ENCODE measurements at places on chromosomes 4 and X.

DNA sequence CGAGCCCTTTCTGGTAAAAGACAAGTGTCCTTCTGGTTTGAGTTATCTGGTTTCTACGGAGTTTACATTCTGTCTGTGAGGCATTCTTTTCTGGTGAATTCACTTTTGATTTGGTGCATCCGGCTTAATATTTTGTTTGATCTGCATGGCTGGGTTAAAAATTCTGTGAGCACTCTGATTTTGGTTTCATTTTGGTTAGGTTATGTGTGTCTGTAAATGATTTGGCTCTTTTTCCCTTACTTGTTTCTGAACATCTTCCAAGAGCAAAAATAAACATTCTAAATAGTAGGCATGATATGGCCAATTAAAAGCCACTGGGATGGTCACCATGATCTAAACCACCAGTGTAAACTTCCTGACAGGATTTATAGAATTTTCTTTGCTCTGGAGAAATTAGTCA lies 85.7 kb upstream of the PTPN13 start:
- DNase-seq: no peak

DNA sequence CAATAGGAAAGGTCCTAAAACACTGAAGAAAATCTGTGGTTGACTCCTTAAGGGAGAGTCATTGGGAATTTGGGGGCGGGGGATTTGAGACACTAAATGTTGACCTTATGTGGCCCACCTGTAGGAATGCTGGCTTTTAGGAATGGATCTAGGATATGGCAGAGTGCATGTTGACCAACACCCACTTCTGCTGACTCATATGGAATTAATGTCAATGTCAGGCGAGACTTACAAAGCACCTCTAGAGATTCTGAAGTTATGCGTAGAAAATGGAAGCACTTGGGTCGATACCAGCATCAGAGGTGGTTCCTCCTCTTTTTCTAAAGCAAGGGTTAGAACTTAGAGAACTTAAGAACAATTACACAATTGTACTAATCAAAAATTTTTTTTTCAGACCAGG lies 100.6 kb upstream of the CBR4 start:
- DNase-seq: no peak

DNA sequence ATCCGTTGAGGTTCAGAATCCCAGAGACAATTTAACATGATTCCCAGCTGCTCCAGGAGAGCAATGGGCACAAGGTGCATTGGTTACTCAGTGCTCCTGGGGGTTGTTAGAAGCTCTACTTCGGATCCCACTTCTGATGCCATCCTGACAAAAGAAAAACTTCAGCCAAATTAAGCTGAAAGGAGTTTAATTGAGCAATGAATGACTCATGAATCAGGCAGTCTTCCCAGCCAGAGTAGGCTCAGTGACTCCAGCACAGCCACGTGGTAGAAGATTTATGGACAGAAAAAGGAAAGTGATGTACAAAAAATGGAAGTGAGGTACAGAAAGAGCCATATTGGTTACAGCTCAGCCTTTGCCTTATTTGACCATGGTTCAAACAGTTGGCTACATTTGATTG lies 95.7 kb downstream of the PWWP3B start:
- no peak for DNase-seq

GRCh38 chrX:72487661-72488060 lies 85.0 kb downstream of the HDAC8 start:
- no peak for DNase-seq

DNA sequence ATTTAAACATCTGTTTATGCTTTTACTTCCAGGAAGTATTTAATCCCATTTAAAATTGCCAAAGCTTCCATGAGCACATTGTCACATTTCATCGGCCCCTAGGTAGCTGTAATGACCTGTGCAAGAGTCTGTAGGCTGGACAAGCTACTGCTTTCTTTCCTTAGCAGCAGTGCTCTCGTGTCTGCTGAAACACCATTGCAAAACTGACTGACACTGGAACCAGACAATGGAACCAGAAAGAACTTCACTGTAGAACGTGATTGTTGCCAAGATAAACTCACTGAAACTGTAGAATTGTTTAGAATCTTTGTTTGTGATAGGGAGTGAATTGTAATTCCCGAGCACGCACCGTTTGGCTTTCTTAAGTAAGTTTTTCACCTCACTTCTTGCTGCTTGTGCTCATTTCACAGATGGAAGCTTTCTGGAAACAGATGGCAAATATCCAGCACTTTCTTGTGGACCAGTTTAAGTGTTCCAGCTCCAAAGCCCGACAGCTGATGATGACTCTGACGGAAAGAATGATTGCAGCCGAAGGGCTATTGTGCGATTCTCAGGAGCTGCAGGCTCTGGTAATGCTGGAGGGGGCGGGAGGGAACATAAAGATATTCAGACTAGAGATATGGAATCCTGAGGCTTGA lies 36.9 kb downstream of the EVC start:
- no peak for DNase-seq

- DNase-seq: no peak
These were observed 173.8 kb upstream of the DCAF12L2 start for GRCh38 chrX:126339928-126340327.

GRCh38 chr4:173246719-173247118 lies 78.1 kb downstream of the GALNT7 start:
- no peak for DNase-seq

DNA sequence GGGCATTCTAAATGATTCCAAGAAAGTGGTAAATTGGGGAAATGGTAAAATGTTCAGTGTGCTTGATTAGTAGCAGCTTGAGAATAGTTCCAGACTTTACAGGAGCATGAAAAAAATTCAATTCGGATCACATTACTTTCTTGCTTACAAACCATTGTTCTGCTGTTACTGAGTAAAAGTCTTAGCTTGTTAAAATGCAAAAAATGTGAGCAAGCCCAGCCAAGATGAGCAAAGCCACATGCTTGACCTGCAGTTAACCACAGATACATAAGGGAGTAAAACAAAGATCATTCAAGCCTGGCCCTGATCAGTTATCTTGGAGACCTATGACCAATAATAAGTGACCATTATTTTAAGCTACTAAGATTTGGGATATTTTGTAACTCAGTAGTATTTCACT lies 562.9 kb upstream of the MAGEB2 start:
- DNase-seq: no peak

DNA sequence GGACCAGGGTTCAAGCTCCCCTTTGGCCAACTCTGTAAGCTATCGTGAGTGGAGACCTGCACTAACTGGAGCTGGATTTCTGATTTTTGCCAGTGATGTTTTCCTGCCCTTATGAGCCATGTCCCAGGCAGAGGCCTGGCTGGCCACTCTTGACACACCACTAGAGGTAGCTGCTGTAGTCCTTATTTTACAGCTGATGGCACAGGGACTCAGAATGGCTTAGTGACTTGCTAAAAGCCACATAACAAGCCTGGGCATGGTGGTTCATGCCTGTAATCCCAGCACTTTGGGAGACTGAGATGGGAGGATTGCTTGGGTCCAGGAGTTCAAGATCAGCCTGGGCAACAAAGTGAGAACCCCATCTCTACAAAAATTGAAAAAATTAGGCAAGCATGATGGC lies 33.4 kb downstream of the CYTL1 start:
- DNase-seq: no peak

DNA sequence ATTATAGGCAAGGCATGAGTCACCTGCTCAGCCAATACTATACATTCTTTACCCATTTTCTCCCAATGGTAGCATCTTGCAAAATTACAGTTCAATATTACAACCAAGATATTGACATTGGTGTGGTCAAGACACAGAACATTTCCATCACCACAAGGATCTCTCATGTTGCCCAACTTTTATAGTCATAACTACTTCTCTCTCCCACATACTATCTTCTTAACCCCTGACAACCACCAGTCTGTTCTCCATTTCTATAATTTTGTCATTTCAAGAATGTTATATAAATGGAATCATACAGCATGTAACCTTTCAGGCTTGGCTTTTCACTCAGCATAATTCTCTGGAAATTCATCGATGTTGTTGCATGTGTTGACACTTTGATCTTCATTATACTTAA lies 144.9 kb downstream of the ENOX2 start:
- DNase-seq: no peak

Data from activated CD4-positive, alpha-beta T cell treated with anti-CD3 and anti-CD28 coated beads, Interleukin-2, Interleukin-4, amounts not matched to agents 100 ng/mL and 50 ng/mL, durations not matched to agents 16 hours and 8 hours (primary cell).